Fibroblast of skin of left quadriceps (primary cell): ENCODE measurements at places on chromosomes 11 and 22.

- DNase-seq = no peak
Measured at GRCh38 chr22:31944700-31945442, 536 bp downstream of the YWHAH start.

GRCh38 chr11:12157241-12157661 lies 46.9 kb downstream of the MICAL2 start:
- peak; percentile 70 for DNase-seq

GRCh38 chr11:17845431-17845881 lies 110.9 kb downstream of the KCNC1 start:
- peak; percentile 68 for DNase-seq

GRCh38 chr11:66727282-66728037 lies 1.6 kb downstream of the SPTBN2 start:
- no peak for DNase-seq

DNA sequence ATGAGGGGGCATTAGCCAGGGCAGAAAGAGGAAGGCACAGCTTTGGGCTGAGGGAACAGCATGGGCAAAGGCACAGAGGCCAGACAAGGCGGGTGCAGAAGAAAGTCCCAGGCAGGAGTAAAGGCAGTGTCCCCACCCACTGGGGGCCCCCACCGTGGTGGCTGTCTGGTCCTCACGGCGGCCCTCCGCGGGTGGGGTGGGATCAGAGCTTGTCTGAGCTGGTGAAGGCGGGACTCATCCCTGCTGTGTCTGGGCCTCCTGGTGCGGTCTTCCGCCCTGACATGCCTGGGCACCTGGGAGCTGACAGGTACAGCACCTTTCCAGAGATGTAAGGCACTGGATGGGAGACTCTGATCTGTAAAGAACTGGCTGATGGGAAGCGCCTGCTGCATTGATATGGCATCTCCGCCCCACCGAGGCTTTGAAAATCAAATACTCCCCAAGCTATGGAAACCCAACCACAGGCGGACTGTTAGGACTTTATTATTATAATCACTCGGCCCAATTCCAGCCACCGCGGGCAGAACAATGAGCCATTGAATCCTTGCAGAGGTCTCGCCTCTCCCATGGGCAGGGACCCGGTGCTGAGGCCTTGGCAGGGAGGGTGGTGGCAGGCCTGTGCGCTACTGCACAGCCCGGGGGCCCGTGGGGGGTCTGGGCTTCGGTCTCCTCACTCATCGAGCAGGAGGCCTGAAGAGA lies 14.2 kb upstream of the GNB1L start:
- no peak for DNase-seq

GRCh38 chr22:48889209-48889830 lies 938.4 kb downstream of the BRD1 start:
- DNase-seq = no peak

- peak; percentile 18 for DNase-seq
Measured at GRCh38 chr22:23178512-23179254, 1.6 kb upstream of the BCR start.

- DNase-seq = no peak
Measured at GRCh38 chr22:19182472-19183157, 4.1 kb upstream of the SLC25A1 start.

- peak; percentile 44 for DNase-seq
Measured at GRCh38 chr22:32839831-32840584, 38.5 kb downstream of the TIMP3 start.

- no peak for DNase-seq
Measured at GRCh38 chr11:109085708-109086373, 336.1 kb upstream of the C11orf87 start.

DNA sequence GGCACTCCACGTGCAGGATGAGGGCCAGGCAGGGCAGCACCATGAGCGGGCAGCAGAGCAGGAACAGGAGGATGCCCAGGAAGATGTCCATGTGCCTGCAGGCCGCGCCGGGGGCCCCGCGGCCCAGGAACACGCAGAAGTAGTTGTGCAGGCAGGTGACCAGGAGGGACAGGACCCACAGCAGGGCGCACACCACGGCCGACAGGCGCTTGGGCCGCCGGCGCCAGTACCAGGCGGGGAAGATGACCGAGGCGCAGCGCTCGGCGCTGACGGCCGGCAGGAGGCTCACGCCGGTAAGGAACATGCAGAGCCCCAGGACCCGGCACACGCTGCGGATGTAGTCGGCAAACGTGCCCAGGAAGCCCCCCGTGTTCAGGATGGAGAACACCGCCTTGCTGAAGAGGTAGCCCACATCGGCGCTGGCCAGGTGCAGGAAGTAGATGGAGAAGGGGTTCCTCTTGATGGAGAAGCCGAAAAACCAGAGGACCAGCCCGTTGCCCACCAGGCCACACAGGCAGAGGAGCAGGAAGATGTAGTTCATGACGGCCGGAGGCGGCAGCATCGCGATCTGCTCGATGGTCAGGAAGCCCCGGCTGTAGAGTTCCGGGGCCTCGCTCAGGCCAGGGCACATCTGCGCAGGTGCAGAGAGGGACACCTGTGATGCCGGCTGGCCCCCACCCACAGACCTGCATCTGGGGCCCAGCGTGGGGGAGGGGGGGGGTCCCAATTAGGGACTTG lies 7.2 kb downstream of the MRGPRF start:
- DNase-seq = no peak

DNA sequence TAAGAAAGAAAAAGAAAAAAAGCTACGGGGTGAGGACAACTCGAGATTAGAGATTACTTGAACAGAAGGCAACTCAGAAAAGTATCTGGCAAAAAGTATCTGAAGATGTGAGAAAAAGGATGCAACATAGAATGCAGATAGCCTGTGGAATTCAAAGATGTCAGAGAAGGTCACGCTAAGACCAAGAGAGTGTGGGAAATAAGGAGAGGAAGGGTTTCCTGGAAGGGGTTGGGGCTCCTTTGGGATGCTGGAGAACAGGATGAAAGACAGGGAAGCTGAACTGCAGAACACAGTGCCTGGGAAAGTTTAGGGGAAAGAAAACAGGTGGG lies 1.2 kb downstream of the GUCY1A2 start:
- DNase-seq = no peak

DNA sequence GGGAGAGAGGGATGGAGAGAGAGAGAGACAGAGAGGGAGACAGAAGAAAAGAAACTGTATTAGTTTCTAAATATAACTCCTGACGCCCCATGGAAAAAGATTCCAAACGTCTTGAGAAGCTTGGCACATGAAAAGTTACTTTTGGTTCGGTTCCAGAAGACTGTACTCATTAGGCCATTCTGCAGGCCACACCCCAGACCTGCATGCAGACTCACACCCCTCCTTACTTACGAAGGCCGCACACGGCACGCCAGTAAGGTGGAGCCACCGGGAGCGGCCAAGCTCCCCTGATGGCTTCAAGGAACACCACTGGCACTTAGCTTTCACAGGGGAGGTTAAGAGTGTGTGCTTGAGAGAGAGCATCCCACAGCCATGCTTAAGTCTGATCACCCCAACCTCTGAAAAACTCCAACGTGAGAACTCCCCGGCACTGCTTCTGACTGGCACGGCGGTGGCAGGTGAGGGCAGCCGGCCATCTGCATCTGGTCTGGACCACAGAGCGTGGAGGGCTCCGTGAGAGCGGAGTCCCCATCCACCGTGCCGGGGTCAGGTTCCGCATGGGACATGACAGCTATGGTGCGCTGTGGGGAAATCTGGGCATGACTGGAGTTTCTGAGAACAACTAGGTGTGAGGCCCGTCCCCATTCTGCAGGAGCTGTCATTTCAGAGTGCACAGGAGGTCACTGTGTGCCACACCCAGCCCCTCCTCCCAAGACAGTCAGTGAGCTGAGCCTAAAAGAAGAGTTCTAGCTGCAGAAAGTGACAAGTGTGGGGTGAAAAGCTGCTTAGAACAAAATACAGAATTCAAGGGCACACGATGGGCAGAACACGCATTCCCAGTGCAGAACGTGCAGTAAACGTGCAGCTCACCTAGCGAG lies 62.4 kb downstream of the MYH9 start:
- DNase-seq = peak; percentile 56

- no peak for DNase-seq
Measured at GRCh38 chr11:78788533-78788932, 213.9 kb upstream of the NARS2 start.

DNA sequence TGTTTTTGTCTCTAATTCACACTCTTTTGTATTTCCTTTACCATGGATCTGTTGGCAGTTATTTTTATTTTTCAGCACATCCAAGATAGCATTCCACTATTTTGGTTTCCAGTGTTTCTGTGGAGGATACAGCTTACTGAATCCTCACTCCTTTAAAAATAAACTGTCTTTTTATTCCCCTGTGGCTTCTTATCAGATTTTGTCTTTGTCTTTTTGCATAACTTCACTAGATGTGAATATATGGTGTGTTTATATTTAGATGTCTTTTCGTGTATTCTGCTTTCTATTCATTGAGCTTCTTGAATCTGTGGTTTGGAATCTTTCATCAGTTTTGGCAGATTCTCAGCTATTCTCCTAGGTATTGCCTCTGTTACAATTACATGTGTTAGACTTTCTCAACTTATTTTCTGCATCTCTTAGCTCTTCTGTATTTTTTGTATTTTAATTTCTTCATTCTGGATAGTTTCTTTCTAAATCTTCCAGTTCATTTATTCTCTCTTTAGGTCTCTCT lies 7.4 kb upstream of the ATXN10 start:
- DNase-seq = no peak

- no peak for DNase-seq
Measured at GRCh38 chr11:34540870-34541269, 27.3 kb upstream of the ELF5 start.

DNA sequence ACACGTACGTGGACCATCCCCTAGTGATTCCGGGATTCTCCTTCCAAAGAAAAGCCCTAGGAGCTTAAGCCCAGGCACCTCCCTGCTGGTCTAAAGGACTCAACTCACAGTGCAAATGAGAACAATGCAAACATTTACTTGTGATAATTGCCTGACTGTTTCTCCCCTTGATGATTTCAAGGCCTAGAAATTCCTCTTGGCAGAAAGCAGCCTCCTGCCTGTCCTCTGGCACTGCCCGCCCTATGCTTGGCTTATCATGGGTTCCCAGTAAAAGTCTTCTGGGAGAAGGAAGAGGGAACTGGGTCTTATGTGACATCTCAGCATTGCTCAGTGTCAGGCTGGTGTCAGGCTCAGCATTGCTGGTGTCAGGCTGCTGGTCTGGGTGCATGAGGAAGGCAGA lies 351.8 kb downstream of the SHANK2 start:
- DNase-seq = no peak
